ENCODE measurements at places on chromosomes 3 and 15. TPM values are rescaled to one million over a fixed set of nuclear protein-coding genes. Genes with fewer than 3 reads are reported as not detected.

- peak; percentile 60 for DNase-seq
Measured at GRCh38 chr15:56045068-56045748, 51.8 kb upstream of the NEDD4 start.

- peak; percentile 54 for DNase-seq
Measured at GRCh38 chr15:30865257-30865656, 38.5 kb upstream of the FAN1 start.

- no peak for DNase-seq
Measured at GRCh38 chr3:191020730-191021396, 158.4 kb upstream of the GMNC start.

- no peak for DNase-seq
Measured at GRCh38 chr3:174268586-174268985, 590.5 kb upstream of the NAALADL2 start.

Gene RYR3
- total RNA-seq, result not detected

- no peak for DNase-seq
Measured at GRCh38 chr3:175222356-175222755, 363.2 kb downstream of the NAALADL2 start.

- no peak for DNase-seq
Measured at GRCh38 chr3:77562089-77562488, 522.2 kb downstream of the ROBO2 start.

GRCh38 chr15:51094606-51095569 is at the start of gene TNFAIP8L3:
Gene TNFAIP8L3, minus strand, starts transcription at chr15:51094906. Its CDS starts 311 bp downstream, at chr15:51094595.
- DNase-seq, result no peak

- DNase-seq, result no peak
Measured at GRCh38 chr3:5059782-5060181, 62.3 kb upstream of the ARL8B start.

- no peak for DNase-seq
Measured at GRCh38 chr15:93042691-93043378, 46.2 kb downstream of the RGMA start.

DNA sequence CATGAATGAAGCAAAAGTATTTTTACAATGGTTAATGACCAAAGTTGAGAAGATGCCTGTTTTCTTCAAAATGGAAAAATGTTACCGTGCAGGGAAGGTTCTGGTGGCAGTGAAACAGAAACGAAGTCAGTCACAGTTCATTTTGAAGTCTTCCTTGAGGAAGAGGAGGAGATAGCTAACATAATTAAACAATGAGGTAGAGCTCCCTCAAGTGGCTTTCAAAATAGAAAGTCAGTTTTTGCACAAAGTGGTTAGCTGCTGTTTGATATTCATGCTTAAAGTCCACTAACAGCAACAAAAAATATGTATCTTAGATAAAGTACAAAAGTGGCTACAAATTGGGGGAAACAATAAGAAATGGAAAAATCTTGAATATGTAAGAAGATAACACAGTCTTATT is 87.3 kb downstream of the TFG start:
- peak; percentile 61 for DNase-seq

Gene SI
- total RNA-seq, result not detected

Gene SUCLG2
- 22.3 TPM for total RNA-seq

GRCh38 chr3:171277456-171278298 is 182.5 kb downstream of the TNIK start:
- no peak for DNase-seq

Gene C15orf62
- 1.5 TPM for total RNA-seq

GRCh38 chr3:183895296-183895695 is 10.6 kb upstream of the PARL start:
- DNase-seq, result peak; percentile 71

Gene RARB
- total RNA-seq, result not detected

DNA sequence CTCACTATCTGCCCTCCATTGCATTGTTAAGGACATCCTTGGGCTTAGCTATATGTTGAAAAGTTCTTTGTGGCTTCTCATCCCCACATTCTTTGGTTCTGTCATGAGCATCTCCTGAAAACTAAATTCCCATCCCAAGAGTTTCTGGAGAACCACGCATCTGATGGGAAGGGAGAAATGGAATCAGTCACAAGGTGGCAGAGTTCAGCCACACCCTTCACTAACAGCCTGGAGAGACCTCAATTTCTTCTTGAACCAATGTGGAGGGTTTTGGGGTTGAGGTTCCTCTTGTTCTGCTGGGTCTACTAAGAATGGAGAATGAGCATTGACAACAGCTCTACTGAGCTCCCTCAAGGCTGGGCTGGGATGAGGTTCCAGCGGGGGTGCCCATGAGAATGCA is 15.6 kb upstream of the MAGEL2 start:
- DNase-seq, result no peak

DNA sequence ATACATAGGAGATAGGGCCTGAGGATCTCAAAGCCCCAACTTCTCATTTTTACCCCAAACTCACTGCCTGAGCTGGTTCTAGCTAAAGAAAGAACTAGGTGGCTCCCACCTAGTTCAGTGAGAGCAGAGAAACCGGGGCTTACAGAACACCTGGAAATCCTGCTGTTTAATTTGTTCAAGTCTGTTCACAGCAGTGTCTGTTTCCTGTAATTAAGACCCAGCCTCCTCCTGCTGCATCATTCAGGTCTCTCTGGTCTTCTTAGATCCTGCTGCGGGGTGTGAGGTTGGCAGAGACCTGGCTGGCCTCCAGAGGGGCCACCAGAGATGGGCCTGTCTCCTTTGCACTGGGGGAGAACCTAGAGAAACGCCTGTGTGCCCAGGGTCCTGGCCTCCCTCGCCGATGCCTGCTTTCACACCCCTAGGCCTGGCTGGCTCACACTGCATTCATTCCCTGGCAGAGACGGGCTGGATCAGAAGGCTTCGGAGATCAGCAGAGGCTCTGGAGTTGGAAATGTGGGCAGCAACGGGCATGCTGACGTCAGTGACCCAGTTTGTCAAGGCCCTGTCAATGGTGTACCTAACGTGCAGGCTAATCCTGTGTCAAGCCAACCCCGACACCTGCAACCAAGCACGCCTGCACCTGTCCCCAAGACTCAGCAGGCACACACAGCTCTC is 4.9 kb upstream of the CHRNA3 start:
- DNase-seq, result no peak

DNA sequence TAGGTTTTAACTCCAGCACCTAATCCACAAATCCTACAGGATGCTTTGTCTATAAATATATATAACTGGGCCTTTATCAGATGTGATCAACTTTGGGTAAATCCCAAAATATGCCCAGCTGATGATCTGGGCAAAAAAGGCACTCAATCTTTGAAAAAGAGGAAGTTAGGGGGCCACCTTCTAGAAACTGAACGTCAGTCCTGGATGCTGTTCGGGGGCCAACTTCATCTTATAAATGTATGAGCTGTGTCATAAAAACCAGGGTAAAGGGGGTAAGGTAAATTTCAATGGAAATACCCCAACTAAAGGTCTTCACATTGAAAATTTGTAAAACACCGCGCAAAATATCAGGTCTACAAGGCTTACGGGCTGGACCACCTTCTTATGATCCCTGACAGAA is 264.4 kb upstream of the UBE2E2 start:
- DNase-seq, result no peak

Gene SLC12A1
- total RNA-seq, result not detected

DNA sequence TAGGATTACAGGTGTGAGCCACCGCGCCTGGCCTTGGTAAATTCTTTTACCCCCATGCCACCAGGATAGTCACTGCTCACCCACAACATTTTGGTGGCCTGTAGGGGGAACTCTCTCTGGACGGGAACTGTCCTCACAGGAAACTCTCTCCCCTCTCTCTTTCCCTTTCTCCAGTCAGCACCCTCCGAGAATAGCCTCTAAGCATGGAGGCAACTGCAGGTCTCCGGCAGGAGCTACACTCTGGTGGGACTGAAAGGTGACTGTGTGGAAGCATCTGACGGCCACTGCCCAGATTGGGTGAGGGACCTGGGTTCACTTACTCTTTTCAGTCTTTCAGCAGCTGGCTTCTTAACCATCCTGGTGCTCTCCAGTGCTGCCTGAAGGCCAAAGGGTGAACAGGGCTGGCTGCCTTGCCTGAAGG is 21.3 kb downstream of the TRANK1 start:
- no peak for DNase-seq

GRCh38 chr3:136667081-136667480 is 85.1 kb downstream of the STAG1 start:
- DNase-seq, result no peak

DNA sequence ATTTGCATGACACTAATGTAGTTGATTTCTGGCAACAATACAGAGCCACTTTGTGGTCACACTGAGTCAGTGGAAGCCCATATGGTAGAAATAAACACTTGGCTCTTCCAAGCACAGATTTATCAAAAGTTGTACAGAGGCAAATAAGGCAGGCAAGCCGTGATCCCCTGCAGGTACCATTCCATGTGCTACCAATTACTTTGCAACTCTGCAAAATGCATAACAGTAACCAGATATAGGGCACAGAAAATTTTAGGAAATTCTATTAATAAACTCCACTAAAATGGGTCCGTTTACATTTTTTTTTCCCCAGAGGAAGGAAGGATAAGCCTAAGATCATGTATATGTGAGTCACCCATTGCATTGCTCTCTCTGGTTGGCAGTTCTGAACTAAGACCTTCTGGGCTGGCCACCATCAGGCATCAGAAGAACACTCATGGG is 103.1 kb upstream of the PTX3 start:
- DNase-seq, result peak; percentile 57

DNA sequence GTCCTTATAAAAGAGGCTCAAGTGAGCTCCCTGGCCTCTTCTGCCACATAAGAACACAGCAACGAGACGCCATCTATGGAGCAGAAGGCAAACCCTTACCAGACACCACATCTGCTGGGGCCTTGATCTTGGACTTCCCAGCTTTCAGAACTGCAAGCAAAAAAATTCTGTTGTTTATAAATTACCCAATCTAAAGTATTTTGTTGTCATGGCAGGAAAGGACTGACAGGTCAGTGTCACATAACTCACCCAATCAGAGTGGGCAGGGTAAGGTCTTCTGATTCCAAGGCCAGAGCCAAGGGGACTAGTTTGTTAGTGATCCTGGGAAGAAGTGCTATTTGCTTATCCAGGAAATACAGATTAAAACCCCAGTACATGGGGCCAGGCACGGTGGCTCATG is 98.9 kb downstream of the HMG20A start:
- no peak for DNase-seq

DNA sequence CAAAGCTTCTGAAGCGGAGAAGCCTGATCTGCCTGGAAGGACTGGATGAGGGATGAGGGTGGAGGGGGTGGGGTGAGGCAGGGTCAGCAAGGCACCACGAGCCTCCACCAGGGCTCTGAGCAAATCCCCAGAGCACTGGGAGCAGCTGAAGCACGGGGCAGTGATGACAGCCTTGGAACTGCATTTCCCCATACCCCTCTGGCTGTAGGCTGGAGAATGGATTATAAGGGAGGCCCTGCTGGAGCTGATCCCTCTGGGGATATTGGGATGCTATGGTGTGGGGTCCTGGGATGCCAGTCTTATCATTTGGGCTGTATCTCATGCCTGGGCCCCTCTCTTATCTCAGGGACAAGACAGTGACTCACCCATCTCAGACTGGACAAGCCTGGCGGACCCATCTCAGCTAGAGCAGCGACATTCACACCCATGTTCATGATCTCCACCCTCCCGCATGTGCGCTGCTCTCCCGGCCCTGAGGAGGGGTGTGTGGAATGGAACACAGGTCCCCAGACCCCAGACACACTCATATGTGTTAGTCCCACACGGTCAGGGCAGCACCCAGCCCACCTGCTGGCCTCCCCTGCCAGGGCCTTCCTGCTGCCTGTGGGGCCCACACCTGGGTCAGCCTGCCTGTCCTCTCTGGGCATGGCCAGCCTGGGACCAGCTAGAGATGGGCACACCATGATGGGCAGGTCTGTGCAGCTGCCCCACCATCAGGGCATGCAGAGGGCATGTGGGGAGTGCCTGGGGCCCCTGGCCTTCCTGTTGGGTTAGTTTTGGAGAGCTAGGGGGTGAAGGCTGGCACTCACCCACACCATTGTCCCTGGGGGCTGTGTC is 97.1 kb downstream of the FBLN2 start:
- no peak for DNase-seq

Gene TGM5
- total RNA-seq, result not detected

Gene PRTG
- 1.4 TPM for total RNA-seq

Gene TICRR
- total RNA-seq, result 18.4 TPM

- DNase-seq, result no peak
Measured at GRCh38 chr15:77633913-77634265, 1.2 kb upstream of the LINGO1 start.

DNA sequence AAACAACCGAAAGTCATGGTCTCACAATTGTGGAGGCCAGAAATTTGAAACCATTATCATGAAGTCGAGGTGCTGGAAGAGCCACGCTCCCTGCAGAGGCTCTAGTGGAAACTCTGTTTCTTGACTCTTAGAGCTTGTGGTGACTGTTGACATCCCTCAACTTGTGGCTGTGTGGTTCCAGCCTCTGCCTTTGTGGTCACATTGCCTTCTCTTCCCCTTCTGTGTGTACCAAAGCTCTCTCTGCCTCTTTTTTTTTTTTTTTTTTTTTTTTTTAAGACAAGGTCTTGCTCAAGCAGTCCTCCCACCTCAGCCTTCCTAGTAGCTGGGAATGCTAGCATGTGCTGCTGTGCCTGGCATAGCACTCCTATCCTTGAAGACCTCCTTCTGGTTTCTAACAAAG is 48.7 kb upstream of the CRTC3 start:
- no peak for DNase-seq

- no peak for DNase-seq
Measured at GRCh38 chr3:134858441-134859035, 63.5 kb downstream of the EPHB1 start.

Gene EAF2
- total RNA-seq, result 2.8 TPM

- no peak for DNase-seq
Measured at GRCh38 chr3:131690800-131691199, 188.0 kb upstream of the MRPL3 start.

DNA sequence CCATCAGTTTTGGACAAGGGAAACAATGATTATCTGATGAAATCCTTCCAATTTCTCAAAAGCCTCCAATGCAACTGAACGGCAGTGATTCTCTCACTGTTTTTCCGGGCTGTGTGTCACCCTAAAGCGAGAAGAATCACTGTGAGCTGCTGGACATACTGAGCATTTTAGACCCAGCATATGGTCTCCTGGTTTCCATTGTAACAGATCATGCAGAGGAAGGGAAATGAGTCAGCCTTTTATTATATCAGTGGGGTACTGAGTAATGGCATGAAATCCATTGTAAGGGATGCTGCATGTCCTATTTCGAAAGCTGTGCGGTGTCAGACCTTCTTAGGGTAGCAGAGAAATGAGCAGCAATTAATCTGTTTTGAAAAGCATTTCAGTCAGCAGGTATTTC is 287.1 kb downstream of the IL5RA start:
- peak; percentile 2 for DNase-seq

DNA sequence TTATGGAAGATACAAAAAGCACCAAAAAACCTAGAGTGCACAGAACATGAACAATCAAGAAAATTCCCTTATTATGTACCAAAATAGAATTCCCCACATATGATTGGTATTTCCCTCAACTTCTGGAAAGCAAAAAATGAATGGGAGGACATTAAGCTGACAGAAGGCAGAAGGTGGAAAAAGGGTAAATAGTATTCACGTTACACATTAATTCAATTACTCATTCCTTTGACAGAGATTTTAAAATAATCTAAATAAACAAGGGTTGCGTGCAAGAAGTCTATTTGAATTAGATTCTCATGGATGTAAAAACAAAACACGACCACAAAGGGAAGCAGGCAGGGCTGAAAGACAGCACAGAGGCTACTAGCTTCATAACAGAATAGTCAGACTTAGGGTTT is 260.5 kb upstream of the ZPLD1 start:
- DNase-seq, result peak; percentile 91
